Activated T-helper 1 cell treated with anti-CD3 and anti-CD28 coated beads, Interleukin-12 subunit alpha, Interleukin-12 subunit beta, Interleukin-2, Interleukin-4 antibody, amounts not matched to agents 30 ng/mL and 10 ng/mL and 1 ng/mL, durations not matched to agents 14 hours and 24 hours and 36 hours (primary cell): ENCODE measurements at places on chromosomes 12 and 14. TPM values are rescaled to one million over a fixed set of nuclear protein-coding genes. Genes with fewer than 3 reads are reported as not detected.

DNA sequence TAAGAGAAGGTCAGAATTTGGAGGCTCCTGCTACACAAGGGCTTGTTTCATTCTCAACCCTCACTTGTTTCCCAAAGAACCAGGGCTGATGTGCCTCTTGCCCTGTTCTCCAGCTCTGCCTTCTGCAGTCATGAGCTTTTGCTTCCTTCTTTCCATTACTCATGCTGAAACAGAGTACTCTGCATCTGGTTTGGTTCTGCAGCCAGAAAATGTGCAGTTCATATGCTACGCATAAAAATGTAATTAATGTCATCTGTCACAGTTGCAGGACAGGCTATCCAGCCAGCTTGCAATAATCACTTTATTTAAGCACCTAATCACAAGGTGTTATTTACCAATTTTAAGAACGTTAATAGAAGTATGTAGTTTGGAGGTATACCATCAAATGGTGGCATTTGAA is 150.2 kb downstream of the SRGAP1 start:
- DNase-seq: no peak

GRCh38 chr14:81710232-81710845 is 176.7 kb upstream of the SEL1L start:
- DNase-seq: no peak

- no peak for DNase-seq
Measured at GRCh38 chr12:70983692-70984091, 63.2 kb upstream of the PTPRR start.

DNA sequence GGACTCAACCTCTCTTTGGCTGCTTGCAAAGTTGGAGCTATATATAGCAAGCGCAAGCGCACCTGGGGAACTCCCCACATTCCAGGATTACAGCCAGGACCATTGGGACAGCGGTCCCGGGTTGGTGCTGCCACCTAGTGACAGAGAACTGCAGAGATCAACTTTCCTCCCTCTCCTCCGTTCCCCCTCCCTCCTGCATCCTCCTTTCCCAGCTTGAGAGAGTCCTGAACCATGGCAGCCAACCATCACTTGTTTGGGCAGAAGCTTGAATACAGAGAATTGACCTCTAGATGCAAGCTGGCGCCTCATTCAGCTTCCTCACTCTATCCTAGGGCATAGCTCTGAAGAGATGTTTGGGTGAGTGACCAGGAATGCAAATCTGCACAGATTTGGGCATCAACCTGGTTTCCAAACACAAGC is 17.4 kb upstream of the FLVCR2 start:
- no peak for DNase-seq

- DNase-seq: no peak
Measured at GRCh38 chr14:36129181-36129580, 47.3 kb downstream of the PTCSC3 start.

- DNase-seq: no peak
Measured at GRCh38 chr12:974271-974862, 16.7 kb upstream of the ERC1 start.

- DNase-seq: no peak
Measured at GRCh38 chr12:26721800-26722199, 111.2 kb downstream of the ITPR2 start.

Gene ATG14
- total RNA-seq: 4.8 and 6.2 TPM in 2 replicates

Gene PMCH
- 3.1 and 4.3 TPM in 2 replicates for total RNA-seq

Gene KRT79
- not detected in 2 replicates for total RNA-seq

Gene GNB3
- total RNA-seq: 1.6 and 1.7 TPM in 2 replicates
